Heart right ventricle (tissue), 16 donors: ENCODE measurements at places on chromosomes 16 and 17. TPM values are rescaled to one million over a fixed set of nuclear protein-coding genes. Genes with fewer than 3 reads are reported as not detected.

DNA sequence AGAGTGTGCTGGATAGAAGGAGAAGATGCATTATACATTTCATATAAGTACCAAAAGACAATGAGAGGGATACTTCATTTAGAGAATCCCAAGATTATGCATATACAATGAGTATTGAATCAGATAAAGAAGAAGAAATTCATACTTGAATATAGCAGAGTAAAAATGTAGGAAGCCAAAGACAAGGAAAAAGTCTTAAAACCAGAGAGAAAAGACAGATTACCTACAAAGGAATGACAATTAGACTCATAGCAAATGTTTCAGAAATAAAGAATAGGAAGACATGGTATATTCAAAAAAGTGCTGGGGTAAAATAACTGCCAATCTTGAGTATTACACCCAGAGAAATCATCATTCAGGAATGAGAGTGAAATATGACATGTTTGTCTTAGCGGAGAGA, 6.8 kb upstream of the MSI2 start:
- no peak for DNase-seq

Gene LRRC75A
- total RNA-seq, result 0.55 TPM

Gene COPS3
- 68.7 TPM for total RNA-seq

GRCh38 chr17:67912656-67913055, 83.6 kb downstream of the C17orf58 start:
- DNase-seq, result no peak

DNA sequence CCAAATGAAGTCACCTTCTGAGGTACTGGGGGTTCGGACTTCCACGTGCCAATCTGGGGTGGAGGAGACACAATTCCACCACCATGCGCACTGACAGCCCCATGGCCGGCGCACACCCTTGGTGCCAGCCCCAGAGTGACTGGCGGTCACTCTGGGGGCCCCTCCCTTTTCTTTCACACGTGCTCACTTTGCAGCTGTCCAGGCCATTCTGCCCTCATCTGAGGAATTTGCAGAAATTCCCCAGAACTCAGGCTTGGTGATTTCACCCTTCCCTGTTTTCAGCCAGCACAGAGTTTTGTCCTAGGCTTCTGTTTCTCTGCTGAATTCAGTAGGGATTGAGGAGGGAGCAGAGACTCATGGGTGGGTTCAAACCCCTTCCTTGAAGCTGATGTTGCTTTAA, 54.8 kb downstream of the CDRT4 start:
- no peak for DNase-seq

Gene CAPNS2
- 0.38 TPM for total RNA-seq

Gene METTL2A
- 17.2 TPM for total RNA-seq

DNA sequence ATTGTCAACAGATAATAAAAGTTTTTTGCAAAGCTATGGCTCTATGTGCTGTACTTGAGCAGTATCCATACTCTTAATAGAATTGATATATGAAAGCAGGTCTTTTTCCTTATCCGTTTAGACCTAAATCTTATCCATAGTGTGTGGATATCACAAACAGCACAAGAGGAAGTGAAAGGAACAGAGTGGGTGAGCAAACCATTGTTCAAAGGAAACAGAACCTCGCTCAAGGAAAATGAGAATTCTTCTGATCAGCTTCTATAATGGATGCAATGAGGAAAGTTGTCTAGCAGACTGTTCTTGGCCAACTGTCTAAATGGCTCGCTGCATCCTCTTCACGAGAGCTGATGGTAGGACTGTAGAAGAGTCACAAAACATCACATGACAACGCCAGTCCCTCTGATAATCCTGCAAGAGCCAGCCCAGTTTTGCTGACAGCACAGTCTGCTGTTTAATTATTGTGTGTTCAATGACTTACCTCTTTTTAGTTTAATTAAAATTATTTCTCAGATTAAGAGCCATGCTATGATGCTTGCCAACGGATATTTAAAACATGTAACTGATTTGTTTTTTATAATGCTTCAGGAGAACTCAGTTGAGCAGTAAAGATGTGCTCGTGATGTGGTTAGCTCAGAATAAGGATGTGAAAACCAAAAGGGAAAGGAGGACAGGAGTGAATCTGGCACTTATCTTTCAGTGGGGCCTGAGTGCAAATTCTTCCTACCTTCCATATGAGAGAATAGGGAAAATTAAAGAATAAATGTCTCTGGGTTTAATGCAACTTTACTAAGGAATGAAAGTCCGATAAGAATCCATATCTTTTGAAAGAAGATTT, 38.5 kb downstream of the WWOX start:
- no peak for DNase-seq

Gene HOXB5
- 0.18 TPM for total RNA-seq
